ENCODE measurements at places on chromosomes 11 and 22.

DNA sequence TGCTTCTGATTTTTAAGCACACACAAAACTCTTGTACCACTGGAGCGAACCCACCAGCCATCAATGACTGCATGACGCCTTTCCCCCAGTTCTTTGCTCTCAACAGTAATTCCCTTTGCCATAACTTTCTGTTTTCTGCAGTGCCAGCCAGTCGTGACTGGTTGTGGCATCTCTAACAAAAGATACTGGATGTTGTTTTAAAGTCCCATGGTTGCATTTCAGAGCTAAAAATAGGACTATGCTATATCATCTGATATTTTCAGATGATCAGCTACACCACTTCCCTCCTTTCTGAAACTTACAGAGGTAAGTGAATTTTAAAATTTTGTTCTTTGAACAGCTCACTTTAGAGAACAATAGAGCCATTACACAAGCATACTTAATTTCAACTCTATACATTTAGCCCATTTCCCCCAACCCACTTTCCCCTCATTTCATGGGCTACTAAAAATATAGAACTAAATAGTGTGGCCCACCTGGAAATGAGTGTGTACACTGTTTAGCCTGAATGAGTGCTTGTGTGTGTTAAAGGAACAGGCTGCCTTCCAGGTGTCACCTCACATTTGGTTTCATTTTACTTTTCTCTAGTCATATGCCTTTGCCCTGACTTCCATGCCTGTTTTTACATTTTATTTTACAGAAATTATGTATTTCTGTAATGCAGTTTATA is 136.9 kb upstream of the ZC3H12C start:
- no peak for DNase-seq

GRCh38 chr11:100152766-100153165 is 534.3 kb upstream of the ARHGAP42 start:
- DNase-seq: no peak

DNA sequence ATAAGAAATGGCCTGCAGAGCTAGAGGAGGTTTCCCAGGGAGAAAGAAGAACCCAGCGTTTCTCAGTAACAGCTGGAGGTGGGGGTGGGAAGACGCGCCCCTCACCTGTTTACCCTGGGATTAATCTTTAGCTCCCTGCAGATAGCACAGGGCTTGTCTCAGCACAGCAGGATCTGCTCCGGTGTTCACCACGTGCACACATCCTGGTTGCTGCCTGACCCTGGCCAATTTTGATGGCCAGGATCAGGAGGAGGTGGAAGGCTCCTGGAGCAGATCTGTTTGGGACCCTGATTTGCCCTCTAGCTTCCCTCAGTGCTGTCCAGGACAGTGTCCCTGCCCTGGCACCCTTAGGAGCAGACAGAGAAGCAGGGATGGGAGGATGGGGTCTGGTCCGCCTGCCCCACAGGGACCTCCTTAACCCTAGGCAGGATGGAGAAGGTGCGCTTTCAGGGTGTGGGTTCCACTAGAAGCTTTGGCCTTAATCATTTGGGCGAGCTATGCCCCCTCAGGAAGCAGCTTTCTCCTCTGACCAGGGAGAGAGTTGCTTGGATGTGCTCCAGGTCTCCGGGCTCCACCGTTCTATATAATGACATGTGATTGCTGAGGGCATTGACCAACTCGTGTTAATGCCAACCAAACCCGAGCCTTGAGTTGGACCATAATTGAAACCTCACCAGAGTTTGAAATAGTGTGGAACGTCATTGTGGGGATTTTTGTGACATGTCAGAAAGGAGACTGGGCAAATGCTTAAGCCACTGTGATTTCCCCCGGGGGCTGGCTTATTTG is 19.3 kb downstream of the UPB1 start:
- no peak for DNase-seq

GRCh38 chr11:3087821-3088800 is 30.9 kb upstream of the CARS1 start:
- no peak for DNase-seq

DNA sequence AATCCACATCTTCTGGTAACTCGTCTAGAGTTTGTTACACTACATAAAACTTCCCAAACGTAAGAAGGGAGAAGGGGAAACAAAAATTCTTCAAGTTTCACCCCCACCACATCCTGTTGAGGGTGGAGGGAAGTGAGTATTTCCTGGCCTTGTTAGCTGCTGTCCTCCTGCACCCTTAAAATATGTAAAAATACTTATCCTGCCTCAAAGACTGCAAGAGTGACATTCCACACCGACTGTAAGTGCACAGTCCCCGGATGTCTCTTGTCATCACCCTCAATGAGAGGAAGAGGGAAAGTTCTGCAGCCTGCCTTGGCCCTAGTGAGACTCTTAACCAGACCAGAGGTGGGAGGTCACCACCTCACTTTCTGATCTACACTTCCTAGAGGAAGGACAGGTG is 3.3 kb downstream of the TMEM121B start:
- DNase-seq: no peak

DNA sequence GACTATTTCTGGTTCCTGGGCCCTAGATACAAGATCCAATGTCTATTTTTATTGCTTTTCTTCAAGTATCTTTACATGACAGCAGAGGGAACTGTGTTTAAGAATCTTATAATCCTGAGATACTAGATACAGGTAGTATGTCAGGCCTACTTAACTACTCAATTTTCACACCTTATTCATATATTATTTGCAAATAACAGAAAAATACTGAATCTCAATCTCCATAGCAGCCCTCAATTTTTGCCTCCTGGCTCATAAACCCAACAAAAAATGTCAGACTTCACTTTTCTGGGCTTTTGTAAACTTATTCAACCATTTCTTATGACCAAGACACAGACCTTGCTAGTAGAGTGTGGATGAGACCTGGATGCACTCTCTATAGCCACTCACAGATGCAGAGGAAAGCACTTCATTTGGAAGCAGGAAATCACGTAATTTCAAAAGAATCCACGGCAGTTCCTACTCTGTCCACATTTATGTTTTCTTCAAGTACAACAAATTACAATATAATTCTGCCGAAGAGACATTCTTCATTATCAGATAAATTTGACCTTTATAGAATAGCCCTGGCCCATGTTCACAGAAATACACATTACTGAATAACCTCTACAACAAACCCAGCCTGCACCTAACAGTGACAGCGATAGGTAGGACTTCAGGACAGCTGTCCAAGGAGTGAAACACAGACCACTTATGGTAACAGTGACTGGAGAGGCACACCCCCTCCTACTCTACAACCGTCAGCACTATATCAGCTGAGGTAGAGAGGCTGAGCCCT is 62.0 kb upstream of the YPEL1 start:
- no peak for DNase-seq

DNA sequence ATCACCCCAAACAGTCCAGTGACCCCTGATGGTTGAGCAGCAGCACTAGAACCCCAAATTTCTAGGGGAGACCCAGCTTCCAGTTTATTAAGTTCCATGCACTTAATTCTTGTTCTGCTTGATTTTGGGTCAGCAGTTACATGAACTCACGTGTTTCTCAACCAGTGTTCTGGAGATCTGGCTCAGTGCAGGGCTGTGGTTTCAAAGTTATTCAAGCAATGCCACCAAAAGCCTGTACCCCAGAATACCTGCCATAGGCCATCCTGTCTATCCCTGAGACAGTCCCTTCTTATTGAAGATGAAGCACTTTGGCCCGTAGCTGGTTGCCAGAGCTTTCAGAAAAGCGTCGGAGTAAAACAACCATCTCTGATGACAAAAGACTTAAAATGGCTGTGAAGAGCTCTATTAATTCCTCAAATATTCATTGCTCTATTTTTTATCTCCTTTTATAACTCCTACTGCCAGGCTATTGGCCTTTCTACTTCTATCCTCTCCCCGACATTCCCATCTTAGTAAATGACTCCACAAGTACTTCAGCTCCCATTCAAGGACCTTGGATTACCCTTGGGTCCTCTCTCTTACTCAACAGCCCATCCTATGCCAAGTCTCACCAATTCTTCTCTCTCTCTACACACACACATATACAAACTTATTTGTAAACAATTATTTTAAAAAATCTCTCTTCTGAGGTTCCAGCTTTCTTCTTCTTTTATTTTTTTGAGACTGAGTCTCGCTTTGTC is 18.0 kb upstream of the VPREB1 start:
- no peak for DNase-seq

GRCh38 chr11:70122490-70123198 is 44.5 kb downstream of the ANO1 start:
- DNase-seq: no peak

DNA sequence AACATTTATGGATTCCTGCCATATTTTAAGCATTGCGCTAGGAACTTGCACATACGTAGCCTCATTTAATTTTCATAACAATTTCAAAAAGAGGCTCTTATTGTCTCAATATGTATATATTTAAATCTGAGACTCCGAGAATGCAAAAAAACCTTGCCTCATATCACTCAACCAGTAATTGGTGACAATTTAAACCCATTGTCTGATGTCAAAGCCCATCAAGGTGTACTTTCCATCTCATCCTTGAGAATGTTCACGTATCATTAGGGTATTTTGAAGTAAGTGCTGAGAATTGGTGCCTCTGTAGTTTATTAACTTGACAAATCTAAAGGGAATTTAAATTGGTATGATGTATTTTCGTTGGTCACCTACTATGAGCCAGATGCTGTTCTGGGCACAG is 136.5 kb downstream of the FAM76B start:
- no peak for DNase-seq

DNA sequence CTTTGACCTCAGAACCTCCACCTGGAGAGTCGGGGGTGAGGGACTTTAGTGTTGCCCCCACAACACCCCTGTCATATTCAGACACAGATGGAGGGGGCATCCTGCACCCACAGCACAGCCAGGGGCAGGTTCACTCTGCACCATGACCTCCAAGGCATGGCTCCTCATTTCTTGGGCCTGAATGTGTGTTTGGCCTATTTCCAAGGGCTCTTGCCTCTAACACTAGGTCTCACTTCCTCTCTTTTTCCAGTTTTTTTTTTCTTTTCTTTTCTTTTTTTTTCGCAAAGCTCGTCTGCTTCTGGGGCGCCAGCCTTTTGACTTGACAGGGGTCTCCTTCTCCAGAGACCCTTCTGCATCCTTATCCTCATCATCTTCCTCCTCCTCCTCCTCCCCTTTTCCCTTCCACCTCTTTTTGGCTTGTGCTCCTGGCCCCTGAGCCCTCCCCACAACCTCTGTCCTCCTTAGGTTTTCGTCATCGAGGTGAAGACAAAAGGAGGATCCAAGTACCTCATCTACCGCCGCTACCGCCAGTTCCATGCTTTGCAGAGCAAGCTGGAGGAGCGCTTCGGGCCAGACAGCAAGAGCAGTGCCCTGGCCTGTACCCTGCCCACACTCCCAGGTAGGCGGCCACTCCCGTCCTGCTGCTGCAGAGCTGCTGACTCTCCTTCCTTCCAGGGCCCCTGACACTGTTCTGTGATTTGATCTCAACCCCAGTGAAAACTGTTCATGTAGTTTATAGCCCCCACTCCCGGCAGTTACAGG is 3.8 kb downstream of the NCF4 start:
- DNase-seq: no peak

DNA sequence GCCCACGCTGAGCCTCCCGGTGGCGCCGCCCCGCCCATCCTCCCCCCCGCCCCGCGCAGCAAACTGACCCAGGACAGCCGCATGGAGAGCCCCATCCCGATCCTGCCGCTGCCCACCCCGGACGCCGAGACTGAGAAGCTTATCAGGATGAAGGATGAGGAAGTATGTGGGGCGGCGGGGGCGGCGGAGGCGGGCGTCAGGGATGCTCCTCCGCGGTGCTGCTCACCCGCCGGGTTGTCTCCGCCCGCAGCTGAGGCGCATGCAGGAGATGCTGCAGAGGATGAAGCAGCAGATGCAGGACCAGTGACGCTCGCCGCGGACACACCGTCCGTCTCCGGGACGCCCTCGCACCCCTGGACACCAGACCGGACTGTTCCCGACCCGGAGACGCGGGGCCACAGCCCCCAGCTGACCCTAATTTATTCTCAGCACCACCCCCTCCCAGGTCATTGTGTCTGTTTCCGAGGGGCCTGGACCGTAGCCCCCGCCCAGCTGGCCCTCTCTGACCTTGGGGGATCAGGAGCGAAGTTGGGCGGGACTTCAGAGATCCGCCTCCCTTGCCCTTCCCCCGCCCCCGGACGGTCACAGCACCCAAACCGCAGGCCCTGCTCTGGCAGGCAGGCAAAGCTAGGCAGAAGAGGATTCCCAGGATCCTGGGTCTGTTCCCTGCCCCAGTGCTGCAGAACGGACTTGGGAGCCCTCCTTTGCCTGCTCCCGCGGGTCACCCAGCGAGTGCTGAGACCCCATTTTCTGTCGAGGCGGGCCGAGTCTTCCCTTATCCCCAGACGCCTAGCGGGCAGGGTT is 959 bp upstream of the GP1BB start:
- no peak for DNase-seq

DNA sequence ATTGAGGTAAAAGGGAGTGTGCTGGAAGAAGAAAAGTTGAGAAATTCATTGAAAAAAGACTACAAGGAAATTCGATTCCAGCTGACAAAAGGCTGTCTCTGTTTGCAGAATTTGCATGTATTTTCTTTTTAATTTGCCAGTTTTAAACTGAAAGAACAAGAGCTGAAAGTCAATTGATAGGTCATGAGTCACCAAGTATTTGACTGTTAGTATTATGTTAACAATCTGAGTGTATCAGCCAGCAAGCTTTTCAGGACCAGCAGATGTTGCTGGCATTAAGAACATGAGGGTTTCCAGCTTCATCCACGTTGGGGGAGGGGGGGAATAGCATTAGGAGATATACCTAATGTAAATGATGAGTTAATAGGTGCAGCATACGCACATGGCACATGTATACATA is 726.7 kb downstream of the METTL15 start:
- no peak for DNase-seq

Measured in stimulated activated CD4-positive, alpha-beta T cell treated with anti-CD3 and anti-CD28 coated beads, Interleukin-15, amount 100 ng/mL, for 1 hour (primary cell).